ENCODE measurements at places on chromosomes 6 and 20.

DNA sequence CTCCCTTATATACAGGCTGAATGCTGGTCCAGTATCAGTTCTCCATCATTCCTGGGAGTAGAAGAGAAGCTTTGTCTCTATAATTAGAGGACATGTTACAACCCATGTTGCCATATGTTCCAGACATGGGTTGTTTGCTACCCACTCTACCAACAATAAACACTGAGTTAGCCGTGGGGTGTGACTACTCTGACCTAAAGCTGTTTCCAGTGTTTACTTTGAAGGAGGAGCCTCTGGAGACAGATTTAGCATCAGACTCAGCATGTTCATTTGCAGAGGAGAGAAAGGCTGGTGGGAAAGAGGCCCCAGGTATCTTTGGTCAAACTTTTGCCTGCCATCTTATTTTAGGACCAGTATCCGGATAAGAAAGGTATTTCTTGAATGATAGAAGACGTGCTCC is 157.9 kb upstream of the SNX9 start:
- no peak for DNase-seq

DNA sequence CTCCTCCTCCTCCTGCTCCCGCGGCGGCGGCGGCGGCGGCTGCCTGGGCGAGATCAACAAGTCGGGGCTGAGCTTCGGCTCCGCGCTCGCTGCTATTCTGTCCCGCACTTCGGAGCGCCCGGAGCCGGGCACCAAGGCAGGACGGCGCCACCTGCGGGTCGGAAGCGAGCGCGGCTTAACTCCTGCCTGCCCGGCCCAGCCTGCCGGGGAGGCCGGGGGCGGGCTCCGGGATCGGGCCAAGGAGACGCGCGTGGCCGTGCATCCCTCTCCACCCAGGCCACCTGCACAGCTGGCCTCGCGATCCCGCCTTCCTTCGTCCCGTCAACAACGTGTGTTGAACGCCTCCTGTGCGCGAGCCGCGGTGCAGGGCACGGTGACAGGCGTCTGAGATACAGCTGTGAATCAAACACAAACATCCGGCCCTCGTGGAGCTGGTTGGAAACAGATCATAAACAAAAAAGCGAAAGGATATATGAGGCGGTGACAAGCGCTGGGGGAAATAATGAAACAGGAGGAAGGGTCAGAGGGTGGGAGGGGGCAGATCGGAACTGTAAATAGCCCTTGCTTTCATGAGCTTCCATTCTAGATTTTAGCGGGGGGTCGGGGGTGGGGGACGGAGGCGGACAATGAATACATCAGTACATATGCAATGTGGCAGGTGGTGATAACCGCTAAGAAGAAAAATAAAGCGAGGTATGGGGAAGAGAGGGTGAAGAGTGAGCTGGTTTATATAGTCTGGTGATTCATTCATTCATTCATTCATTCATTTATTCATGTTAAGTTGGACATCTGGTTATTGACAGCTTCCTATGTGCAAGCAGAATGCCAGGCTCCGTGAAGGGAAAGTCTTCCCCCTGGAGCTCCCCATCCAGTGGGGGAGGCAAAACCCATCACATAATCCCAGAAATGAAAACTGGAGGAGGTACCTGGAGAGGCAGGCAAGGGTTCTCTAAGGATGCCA is 2.0 kb upstream of the KCNB1 start:
- DNase-seq: peak; percentile 91

- no peak for DNase-seq
These were observed 82.6 kb downstream of the FAM217A start for GRCh38 chr6:3996349-3996748.

DNA sequence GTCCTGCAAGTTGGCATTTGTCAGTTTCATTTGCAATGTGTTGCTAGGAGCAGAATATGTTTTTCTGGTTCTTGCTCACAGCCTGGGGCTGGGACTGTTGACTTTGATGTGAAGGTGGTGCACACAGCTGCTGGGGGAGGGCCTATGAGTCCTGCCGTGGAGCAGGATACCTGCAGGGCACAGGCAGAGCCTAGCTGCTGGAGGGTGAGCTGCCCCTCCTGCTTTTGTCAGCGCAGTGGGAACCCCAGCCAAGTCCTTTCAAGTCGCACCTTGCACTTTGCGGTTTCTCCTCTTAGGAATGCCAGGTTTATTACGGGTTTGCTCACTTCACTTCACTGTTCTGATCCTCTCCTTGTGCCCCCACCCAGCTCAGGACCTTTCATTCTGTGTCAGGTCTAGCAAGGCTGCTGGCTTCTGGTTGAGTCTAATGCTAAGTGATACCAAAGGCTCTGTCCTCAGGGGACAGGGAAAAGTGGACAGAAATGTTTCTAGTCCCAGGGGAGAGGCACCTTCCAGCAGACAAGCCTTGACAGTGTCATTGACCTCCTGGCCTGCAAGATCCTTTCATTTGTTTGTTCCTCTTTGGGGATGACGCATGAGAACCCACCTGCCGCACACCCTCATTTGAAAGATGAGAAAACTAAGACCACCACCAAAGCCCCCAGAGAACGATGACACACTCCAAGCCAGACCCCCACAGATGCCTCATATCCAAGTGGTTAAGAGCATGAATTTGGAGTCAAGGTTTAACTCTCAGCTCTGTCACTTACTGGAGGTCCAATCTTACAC is 2.7 kb upstream of the SPO11 start:
- DNase-seq: no peak

- DNase-seq: no peak
These were observed 85.1 kb upstream of the CNKSR3 start for GRCh38 chr6:154595538-154595937.

GRCh38 chr6:122995921-122996793 is at the start of gene CLVS2:
CLVS2 (plus strand) TSS chr6:122996235; CDS start chr6:122997778, 1,543 bp downstream.
- DNase-seq: peak; percentile 6

DNA sequence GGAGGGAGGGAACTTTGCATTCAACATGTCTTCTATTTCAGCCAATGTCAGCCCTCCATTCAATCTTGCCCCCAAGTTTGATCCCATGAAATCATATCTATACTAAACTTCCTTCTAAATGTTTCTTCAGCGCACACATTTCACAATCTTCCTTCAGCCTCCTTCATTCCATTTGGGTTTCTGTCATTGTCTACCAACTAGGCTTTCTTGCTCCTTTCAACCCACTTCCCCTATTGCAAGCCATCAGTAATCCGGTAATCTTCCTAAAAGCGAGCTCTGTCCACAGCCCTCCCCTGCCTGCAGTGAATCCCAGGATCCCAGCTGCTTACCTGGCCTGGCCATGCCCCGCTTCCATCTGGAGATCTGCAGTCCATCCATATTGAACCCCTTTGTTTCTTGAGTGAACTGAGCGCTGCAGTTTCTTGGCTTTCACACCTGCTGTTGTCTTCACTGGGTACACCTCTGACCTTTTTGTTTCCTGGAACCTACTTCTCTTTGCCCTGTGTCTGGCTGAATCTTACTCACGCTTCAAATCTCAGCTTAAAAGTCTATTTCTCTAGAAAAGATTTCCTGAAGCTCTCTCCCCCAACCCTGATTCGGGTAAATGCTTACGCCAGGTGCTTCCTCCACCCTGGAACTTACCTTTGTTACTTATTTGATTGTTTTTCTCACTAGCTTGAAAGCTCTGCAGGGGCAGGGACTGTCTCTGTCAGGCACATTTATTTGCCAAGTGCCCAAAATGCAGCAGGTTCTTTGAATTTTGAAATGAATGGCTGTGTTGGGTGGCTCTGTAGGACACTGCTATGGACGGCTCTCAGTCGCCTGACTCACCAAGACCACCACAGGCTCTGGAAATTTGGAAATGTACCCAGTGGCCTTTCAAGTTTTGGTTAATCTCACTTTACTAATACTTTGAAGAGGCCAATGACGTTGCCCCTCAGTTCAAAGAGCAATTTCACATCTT is 50.3 kb downstream of the ADTRP start:
- DNase-seq: no peak

DNA sequence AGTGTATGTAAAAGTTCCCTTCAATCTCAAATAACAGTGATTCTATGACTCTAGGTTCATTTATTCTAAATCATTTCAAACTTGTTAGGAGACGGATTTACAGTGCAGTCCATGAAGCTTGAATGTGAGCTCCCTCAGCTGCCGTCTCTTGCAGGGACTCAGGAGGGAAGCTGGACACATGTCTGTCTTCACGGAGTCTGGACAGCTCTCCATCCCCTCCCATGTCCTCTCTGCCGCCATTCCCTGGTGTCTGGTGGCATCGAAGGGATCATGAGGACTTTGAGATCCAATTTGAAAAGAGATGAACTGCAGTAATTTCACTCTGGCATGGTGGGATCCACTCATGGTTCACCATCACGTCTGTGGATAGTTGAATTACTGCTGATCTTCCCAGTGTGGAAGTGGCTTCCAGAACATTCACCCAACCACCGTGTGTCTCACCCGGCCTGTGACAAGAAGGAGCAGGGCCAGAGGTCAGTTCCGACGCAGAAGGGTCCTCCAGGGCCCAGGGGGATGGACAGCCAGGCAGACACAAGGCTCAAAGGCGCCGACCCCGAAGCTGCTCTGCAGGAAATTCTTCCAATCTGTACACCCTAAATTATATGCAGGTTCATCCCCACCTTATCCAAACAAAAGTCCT is 370.1 kb downstream of the THBS2 start:
- no peak for DNase-seq

- peak; percentile 7 for DNase-seq
These were observed 40.4 kb upstream of the TINAG start for GRCh38 chr6:54267798-54268197.

- DNase-seq: peak; percentile 86
These were observed 24.4 kb downstream of the CNBD2 start for GRCh38 chr20:35992713-35993335.

DNA sequence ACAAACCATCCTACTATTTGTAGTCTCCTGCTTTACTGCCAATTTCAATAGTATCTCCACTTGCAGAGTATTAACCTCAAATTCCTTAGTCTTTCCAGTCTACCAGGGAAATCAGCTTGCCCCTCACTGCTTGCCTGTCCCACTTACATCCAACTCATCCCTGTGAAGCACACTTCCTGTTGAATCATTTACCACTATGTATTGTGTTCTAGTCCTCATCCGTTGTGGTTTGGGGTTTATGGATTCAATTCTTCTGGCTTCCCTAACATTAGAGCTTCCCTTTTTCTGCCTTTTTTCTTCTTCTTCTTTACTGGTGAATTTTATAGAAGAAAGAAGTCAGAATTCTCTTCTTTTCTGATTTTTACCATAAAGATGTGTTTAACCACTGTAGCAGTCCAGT is 5.1 kb upstream of the TXLNB start:
- no peak for DNase-seq

DNA sequence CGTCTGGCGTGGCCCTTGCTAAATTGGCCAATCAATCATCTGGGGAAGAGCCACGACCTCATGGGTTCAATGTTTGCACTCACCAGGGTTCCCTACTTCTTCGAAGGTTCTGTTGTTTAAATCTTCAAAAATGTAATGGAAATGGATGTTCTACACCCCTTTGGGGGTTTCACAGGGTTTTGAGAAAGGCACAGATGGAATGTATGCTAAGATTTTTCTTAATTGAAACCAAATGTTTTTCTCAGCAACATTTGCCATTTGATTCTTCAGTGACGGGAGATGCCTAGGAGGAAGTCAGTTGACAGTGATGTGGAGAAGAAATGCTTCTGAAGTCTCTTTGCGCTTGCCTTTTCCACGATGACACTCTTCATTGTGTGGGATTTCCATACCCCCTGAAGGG is 312.3 kb downstream of the ESR1 start:
- no peak for DNase-seq

GRCh38 chr6:20978151-20978614 is 443.9 kb downstream of the CDKAL1 start:
- DNase-seq: peak; percentile 4

- DNase-seq: no peak
These were observed 8.7 kb upstream of the RBM38 start for GRCh38 chr20:57382516-57382915.

DNA sequence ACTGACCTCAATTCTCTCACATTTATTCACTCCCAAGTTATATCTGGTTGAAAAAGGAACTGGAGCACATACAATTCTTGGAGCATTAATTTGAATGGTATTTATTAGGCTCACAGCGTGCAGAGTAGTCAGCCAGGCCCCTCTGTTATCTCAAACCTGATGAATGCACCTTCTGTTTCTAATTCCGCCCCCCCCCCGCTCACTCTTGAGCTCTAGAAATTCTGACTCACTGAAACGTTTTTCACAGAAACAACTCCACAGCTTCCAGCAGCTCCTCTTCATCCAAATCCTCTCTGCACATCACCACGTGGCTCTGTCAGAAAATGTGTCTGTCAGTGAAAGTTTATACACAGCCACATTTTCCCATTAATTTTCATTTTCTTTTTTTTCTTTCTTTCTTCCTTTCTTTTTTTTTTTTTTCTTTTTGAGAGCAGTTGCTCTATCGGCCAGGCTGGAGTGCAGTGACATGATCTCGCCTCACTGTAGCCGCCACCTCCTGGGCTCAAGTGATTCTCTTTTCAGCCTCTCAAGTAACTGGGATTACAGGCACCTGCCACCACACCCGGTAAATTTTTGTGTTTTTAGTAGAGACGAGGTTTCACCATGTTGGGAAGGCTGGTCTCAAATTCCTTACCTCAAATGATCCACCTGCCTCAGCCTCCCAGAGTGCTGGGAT is 109.4 kb downstream of the TBXT start:
- DNase-seq: peak; percentile 7

- no peak for DNase-seq
These were observed 11.8 kb upstream of the KCNQ2 start for GRCh38 chr20:63484236-63484635.

- no peak for DNase-seq
These were observed 19.7 kb downstream of the PCK1 start for GRCh38 chr20:57580478-57581201.

- DNase-seq: no peak
These were observed 111.3 kb downstream of the LRRC1 start for GRCh38 chr6:53906103-53906502.

- DNase-seq: peak; percentile 56
These were observed 82.3 kb downstream of the GMPR start for GRCh38 chr6:16320533-16321340.
